ENCODE measurements at places on chromosomes 3 and 15.
A peak's percentile ranks its signal among the peaks of the same experiment; 100 is the strongest.

DNA sequence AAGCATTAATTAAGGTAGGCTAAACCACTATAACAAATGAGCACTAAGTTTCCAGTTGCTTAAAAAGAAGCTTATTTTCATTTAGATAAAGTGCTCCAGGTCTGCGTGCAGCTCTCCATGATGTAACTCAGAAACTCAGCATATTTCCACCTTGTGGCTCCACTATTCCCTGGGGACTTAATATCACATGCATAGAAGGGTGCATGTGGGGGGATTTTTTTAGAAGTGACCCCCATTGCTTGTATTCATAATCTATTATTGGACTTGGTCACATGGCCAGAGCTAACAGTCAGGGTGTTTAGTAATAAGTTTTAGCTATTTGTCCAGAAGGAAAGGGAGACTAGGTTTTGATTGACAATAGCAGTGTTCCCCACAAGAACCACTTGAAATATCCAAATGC lies 86.8 kb downstream of the TMCO5A start:
- DNase-seq: no peak

GRCh38 chr15:83118968-83119367 lies 11.5 kb downstream of the TM6SF1 start:
- no peak for DNase-seq

DNA sequence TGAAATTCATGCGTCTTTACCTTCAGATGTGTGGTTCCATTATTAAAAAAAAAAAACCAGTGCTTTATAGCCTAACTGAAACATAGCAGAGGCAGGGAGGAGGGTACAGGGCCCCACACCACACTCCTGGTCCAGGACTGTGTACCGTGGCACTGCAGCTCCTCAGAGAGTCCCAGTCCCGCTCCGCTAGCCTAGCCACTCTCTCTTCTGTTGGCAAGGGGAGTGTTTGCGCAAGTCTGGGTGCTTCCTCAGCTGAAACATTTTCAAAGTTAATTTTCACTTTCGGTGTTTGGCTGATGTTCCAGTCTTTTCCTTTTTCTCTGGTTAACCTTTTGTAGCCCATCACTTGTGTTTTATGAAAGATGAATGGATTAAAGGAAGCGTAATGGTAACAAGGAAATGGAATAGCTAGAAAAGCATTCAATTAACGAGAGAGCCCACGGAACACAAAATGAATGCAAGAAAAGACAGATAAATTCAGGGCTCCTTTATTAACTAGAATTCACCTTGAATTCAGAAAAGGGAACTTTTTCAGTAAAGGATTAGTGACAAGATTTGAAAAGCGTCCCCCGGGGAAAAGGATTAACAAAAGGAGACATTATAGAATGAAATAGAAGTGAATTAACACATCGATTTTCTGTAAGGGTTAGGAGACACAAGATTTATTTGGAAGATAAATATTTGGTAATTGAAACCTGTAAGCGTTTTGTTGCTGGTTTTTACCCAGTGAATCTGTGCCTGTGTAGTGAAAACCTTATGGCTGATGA lies 177.0 kb downstream of the CACNA2D3 start:
- DNase-seq: no peak

GRCh38 chr3:99910752-99911290 lies 93.2 kb downstream of the CMSS1 start:
- no peak for DNase-seq

DNA sequence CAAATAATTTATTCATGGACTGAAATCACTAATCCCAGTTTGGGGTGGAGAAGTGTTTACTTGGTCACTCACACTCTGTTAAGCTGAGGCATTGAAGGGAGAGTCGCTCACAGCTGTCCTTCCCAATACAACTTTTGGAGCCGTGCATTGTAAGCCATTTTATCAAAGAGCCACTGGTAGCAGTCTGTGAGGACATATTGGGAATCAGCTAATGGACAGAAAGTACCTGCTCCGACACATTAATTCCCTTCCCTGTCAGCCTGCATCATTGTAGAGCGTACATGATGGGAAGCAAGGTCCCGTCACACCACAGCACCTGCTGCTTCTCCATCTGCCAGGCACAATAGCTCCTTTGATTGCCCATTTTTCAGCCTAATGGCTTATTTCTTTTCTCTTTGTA lies 643.2 kb downstream of the SQOR start:
- DNase-seq: peak; percentile 90

- no peak for DNase-seq
Observed at GRCh38 chr3:76582632-76583378, 457.1 kb upstream of the ROBO2 start.

GRCh38 chr15:74243431-74243830 lies 7.3 kb downstream of the CCDC33 start:
- DNase-seq: no peak

GRCh38 chr3:87025661-87026645 lies 35.0 kb upstream of the VGLL3 start:
- DNase-seq: no peak

- DNase-seq: no peak
Observed at GRCh38 chr15:31264559-31265089, 62.0 kb upstream of the KLF13 start.

- DNase-seq: peak; percentile 27
Observed at GRCh38 chr15:57541805-57542504, 49.7 kb upstream of the MYZAP start.

DNA sequence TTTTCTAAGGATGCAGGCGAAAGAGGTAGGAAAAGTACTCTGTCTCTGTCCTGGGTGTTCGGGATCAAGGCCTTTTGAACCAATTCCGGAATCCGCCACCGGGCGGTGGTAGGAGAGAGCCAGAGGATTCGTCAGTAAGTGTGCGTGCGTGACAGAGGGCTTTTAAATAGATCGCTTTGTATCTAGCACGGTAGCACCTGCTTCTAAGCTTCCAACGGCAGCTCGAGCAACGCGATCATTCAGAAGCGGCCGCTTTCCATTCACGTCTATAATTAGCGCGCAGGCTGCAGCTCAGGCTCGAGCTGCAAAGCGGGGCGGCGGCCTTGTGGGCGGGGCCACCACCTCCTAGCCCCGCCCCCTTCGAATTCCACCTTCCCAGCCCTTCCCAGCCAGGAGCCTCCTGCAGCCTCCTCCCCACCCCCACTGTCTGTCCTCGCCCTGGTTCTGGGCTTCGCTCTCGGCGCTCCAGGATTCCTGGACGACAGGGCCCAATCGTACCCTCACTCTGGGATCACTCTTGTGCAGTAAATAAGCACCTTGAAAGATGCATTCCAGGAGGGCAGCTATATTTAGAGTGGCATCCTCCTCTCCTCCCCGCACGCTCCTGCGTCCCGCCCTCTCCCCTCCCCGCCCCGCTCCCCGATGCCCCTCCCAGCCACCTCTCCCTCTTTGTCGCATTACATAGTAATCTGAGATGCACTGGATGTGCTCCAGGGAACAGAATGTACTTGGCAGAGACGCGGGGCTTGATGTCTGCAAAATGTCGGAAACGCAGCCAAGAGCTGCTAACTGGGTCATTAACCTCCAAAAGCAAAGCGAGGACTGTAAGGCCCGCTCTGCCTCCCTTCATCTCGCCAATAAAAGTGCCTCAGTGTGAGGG lies 224.1 kb upstream of the TPRG1 start:
- peak; percentile 99 for DNase-seq

DNA sequence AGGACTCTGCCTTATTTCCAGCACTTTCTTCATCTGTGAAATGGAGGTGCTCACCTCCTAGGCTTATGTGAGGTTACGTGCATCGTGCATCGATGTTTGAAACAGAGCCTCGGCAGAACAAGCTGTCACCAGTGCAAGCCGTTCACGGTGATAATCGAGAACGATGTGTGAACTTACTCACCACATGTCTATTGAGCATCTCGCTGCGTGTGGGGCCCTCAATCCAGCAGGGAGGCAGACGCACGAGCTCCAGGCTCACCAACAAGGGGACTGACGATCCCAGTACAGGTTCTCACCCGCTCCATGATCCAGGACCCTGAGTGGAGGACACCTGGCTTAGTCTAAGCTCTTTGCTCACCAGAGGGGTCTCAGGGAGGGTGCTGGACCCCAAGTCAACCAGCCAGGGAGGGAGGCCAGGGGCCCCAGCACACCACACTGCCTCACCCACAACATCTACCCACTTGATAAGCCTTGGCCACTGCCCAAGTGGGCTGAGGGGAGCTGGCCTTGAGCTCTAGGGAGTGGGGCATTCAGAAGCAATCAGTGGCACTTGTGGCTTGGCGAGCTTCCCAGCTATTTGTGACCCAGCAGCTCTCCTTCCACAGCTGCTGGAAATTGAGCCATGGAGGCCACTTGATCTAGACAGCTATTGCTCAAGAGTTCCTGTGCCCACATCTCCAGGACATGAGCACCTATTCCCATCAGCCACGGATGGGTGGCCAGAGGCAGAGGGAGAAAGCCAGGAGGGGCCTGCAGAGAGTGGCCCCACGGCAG lies 34.4 kb upstream of the SLC6A1 start:
- no peak for DNase-seq

DNA sequence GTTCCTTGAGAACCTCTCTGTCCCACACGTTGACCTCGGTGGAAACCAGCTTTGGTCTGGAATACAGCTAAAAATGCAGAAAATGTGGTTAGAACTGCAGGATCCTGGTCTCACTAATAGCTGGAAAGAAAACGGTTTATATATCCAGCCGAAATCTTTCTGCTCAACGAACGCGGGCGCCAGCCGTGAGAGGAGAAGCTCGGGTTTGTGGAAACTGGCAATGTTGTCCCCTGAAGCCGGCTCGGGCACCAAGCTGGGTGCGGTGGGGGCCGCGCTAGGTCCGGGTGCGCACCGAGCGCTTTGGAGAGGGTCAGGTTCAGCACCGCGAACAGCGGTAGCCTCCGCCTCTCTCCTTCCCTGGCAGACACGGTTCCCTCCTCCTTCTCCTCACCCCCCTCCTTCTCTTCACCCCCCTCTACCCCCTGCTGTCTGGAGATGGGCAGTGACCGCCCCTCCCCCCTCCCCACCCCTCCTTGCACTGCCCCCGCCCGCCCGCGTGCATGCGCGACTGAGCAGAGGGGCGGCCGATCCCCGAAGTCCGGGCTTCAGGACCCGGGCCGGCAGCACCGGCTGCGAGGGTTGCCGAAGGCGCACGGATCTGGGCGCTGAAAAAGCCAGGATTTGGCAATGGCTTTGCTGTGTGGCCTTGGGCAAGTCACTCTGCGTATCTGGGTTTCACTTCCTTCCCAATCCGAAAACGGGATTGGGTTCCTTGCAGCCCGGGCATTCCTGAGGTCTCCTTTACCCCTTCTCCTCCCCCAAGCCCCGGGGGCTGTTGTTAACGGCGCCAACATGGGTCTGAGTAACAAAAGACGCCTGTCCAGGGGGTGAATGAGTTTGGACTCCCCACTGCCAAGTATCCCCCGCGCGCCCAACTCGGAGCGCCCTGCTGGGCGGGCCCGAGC lies at the start of gene SKOR1:
Gene SKOR1, plus strand, starts transcription at position 534 of the 905 bp plus-strand sequence. Its CDS starts 94 bp downstream, at position 628.
- DNase-seq: no peak

GRCh38 chr3:158159714-158160113 lies 49.8 kb downstream of the RSRC1 start:
- no peak for DNase-seq

DNA sequence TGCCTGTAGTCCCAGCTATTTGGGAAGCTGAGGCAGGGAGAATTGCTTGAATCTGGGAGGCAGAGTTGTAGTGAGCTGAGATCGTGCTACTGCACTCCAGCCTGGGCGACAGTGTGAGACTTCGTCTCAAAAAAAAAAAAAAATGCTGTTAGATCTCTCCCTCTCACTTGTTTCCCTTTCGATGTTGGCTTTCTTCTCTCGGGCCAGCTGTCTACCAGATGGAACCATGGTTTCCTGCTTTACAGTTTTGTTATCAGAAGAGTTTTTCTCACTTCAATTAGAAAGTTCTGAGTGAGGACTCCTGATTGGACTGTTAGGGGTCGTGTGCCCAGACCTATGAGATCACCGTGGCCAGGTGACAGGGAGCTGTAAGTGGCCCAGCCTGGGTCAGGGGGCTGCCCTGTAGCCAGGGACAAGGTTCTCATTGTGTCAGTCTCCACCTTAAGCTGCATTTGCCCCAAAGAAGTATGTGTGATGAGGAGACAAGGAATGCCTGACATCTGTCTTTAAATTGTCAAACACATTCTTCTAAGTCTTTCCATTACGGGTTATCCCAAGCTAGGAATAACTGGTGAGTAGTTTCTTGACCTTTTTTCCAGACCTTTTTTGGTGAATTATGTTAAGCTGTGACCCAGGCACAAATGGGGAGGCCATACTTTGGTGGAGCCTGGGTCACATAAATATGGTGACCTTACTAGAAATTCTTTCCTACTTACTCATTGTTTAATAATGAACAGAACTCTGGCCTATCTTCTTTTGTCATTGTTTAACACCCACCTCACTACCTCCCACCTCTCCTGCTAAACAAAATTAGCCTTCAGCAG lies 25.2 kb downstream of the SNAPC5 start:
- DNase-seq: no peak

DNA sequence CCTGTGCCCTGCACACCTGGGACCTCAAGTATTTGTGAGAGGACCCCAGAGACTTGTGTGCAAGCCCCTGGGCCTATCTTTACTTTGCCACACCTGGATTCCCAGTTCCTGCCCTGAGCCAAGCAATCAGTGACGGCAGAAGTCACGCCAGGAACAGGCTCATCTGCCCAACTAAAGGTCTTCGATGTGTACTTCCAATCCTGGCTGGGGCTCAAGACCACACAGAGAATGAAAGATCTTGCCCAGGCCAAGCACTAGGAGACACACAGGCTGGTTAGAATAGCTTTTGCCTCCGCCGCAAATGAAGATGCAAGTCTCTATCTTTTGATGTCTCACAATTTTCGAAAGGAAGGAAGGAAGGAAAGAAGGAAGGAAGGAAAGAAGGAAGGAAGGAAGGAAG lies 228.8 kb downstream of the OCA2 start:
- DNase-seq: no peak

GRCh38 chr3:140290105-140290504 lies 355.1 kb downstream of the CLSTN2 start:
- no peak for DNase-seq

DNA sequence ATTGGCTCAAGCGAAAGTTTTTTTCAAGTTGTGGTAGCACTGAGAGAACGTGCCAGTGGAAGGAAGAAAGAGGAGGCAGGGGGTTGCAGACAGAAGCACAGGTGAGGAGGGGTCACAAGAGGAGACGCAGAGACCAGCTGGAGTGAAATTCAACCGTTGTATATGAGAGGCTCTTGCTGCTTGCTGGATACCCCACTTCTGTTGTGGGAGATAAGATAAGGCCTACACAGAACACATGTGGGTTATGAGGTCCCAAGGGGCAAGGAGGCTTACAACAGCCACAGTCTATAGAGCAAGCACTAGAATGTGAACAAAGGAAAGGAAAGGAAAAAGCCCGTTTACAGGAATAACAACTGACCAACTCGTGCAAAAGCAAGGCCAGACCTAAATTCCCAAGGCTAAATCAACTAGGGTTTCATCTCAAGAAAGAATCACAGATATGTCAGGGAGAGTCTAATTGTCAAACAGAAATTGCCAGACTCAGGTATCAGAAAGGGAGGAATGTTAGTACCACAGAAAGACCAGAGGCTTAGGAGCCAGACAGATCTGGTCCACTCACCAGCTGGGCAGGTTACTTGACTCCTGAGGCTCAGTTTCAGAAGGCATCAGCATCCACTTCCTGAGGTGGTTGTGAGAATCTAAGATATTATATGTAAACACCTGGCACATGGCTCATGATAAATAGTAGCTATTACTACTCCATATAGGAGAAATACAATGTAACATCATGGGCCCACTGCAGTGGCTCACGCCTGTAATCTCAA lies 60.9 kb downstream of the MSL2 start:
- DNase-seq: no peak

GRCh38 chr3:50300681-50301254 lies 1.6 kb upstream of the HYAL3 start:
- DNase-seq: no peak

All from NCI-H1436 (cell line).